ENCODE measurements at places on chromosomes 12 and 14.
A peak's percentile ranks its signal among the peaks of the same experiment; 100 is the strongest.

- DNase-seq: no peak
Observed at GRCh38 chr12:4540170-4540569, 1.5 kb downstream of the RAD51AP1 start.

DNA sequence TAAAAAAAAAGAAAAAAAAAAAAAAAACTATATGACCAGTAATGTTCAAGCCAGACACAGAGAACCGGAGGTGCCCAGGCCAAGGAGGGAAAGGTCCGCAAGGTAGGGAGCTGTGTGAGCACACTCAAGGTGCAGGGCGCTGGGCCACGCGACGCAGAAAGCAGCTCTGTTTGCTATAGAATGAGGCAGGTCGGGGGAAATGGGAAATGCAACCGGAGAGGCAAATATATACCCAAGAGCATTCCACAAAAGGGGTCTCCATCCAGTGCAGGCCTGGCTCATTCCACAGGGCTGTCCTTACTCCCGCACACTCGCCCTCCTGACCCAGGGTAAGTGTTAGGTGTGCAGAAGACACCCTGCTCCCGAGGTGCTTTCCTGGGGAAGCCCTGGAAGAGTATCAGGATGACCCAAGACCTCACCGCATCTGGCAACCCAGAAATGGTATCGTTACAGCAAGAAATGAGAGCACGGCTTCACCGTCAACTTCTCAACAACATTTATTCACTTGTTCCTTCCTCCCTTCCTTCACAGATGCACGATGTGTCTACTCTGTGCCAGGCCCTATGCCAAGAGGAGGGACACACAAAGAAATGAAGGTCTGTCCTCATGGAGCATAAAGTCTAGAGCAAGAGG is 86.4 kb downstream of the BCL11B start:
- DNase-seq: no peak

- no peak for DNase-seq
Observed at GRCh38 chr14:58096731-58097130, 55.3 kb downstream of the ARMH4 start.

- DNase-seq: no peak
Observed at GRCh38 chr12:69108037-69108436, 131.3 kb upstream of the CPSF6 start.

- no peak for DNase-seq
Observed at GRCh38 chr14:99333841-99334635, 62.0 kb upstream of the BCL11B start.

GRCh38 chr14:69818758-69819191 is 21.7 kb upstream of the SLC10A1 start:
- DNase-seq: peak; percentile 44

- DNase-seq: no peak
Observed at GRCh38 chr14:35262436-35262835, 29.7 kb upstream of the PSMA6 start.

GRCh38 chr12:50690925-50691324 is 73.0 kb upstream of the ATF1 start:
- no peak for DNase-seq

- DNase-seq: no peak
Observed at GRCh38 chr12:916240-916639, 33.3 kb downstream of the RAD52 start.

- DNase-seq: no peak
Observed at GRCh38 chr12:88122666-88123065, 19.2 kb downstream of the CEP290 start.

- no peak for DNase-seq
Observed at GRCh38 chr14:73879027-73879426, 7.6 kb upstream of the ZNF410 start.

DNA sequence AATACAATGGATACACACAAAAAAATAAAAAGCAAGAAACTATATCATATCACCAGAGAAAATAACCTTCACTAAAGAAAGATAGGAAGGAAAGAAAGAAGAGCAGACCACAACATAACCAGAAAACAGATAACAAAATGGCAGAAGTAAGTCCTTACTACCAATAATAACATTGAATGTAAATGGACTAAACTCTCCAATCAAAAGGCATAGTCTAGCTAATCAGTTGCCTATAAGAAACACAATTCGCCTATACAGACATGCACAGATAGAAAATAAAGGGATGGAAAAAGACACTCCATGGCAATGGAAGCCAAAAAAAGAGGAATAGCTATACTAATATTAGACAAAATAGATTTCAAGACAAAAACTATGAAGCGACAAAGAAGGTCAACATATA is 8.9 kb upstream of the TAS2R30 start:
- DNase-seq: no peak

DNA sequence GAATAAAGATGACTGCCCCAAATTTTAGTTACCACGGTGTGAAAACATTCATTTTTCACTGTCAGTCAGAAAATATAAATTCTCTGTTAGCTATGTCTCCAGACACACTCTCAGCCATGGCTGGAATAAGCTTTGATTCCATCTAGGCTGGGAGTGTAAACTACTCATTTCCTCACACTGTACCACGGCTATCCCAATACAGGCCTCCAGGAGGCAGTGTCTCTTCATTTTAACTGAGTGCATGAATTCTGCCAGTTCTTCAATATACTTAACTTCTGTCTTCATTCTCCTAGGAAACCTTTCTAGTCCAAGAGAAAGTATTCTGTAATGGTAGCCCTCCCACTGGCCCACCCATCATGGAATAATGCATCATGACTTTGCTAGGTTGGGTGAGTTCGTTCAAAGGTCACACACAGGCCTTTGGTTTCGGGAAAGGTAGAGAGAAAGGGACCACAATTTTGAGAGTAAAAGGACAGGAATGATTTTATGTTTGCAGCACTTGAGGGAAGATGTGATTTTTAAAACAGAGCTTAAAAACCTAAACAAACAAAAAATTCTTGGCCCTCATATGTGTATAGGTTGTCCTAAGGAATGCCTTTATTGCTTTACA is 381.1 kb downstream of the SEC23A start:
- DNase-seq: peak; percentile 34

- no peak for DNase-seq
Observed at GRCh38 chr12:86331457-86331856, 75.3 kb upstream of the MGAT4C start.

DNA sequence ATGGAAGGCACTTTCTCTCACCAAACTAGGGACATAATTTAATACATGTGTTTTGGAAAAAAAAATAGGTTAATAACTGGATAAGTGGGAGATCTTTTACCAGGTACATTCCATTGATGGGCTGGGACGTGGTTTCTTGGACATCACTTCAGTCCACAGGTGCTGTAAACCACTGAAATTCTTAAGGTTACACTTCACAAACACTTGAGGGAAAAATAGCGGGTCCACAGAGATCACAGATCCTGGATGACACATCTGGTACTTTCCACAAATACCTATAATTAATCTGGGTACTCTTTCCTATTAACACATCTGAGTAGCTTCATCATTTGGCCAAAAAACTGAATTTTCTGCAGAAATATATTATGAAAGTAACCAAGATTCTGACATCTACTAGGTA is 85.0 kb downstream of the POLR3B start:
- no peak for DNase-seq

DNA sequence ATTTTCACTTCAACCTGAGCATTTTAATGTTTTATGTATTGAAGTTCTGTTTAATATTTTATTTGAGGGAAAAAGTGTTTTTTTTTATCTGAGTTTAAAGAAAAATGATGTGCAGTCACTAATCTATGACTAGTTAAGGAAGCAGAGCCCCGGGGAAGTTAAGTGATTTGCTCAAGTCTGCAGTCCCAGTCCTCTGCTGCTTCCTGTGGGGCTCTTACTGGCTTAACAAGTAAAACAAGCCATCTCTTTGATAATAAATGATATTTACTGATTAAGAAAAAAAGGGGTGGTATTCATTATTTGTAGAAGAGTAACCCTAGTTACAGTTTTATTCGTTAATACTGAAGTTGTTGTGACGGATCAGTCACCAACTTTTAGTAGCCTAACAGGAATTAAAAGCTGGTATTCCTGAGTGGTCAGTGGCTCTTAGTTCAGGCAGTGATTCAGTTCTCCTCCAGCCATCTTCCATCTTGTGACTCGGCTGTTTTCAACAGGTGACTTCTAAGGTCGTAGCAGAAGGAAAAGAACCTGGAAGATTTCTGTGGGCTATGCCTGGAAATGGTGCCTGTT is 21.7 kb downstream of the BICDL1 start:
- no peak for DNase-seq

DNA sequence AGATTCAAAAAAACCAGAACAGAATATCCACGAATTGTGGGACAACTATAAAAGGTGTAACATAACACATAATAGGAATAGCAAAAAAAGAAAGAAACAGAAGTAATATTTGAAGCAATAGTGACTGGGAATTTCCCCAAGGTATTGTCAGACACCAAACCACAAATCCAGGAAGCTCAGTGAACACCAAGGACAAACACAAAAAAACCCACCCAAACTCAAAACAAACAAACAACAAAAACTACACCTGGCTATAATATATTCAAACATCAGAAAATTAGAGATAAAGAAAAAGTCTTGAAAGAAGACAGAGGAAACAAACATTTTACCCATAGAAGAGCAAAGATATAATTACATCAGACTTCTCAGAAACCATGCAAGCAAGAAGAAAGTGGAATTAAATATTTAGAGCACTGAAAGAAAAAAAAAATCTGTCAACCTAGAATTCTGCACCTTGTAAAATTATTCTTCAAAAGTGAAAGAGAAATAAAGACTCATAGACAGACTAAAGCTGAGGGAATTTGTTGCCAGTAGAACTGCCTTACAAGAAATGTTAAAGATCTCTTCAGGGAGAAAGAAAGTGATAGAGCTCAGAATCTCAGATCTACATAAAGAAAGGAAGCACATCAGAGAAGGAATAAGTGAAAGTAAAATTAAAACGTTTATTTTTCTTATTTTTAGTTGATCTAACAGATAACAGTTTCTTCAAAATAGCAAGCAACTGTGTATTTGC is 12.1 kb upstream of the HMGA2 start:
- no peak for DNase-seq

DNA sequence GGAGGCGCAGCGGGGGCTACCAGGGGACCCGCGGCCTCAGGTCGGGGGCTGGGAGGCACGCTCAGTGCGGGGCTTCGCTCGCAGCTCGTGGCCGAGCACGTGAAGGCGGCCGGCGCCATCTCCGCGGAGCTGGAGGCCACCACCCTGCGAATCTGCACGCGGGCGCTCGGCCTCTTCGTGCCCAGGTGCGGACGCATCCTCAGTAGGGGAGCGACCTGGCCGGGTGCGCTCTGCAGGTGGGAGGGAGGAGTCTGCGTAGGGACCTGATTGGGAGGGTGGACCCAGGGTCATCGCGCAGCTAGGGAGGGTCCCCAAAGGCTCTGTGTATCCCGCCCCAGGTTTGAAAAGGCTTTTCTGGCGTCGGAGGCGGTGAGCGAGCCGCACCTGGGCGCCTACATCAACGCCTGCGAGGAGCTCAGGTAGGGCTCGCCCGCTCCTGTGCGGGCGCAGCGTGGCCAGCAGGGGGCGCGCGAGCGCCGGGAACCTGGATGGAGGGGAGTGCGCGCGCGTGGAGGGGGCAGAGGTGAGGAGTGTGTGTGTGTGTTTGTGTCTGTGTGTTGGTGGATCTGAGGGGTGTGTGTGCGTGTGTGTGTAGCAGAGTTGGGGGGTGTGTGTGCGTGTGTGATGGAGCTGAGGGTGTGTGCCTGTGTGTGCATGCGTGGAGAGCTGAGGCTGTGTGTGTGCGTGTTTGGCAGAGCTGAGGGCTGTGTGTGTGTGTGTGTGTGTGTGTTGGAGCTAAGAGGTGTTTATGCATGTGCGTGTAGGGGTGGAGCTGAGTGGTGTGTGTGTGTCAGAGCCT is 10.3 kb downstream of the EXOC3L4 start:
- no peak for DNase-seq

- DNase-seq: no peak
Observed at GRCh38 chr14:90603336-90603735, 206.5 kb downstream of the CALM1 start.

GRCh38 chr12:85621041-85621440 is 215.2 kb downstream of the RASSF9 start:
- no peak for DNase-seq

- no peak for DNase-seq
Observed at GRCh38 chr12:9347328-9348127, 139.3 kb upstream of the PZP start.

DNA sequence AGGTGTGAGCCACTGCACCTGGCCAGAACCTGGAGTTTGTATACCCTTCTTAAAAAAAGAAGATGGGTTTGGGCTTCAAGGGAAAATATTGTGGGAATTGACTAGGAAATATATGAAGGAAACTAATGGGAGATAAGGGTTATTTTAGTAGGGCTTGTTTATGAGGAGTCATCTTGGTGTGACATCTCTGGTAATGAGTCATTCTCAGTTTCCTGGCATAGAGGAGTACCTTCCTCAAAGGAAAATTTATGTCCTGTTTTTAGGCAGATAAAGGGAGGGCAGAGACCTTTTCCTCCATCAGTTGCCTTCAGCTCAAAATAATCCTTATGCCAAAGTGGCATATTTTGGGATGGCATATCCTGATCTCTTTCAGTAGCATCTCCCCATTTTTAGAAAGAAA is 30.6 kb upstream of the NFKBIA start:
- DNase-seq: no peak

DNA sequence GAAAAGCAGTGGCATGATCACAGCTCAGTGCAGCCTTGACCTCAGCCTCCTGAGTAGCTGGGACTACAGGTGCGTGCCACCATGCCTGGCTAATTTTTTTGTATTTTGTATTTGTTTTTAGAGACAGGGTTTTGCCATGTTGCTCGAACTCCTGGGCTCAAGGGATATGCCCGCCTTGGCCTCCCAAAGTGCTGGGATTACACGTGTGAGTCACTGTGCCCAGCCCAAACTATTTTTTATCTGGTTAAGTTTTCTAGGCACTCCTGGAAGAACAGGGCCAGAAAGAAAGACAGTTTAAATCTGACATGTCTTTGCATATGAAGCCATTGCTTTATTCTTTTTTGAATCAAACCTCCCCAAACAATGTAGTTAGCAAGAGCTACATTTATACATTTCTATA is 27.5 kb upstream of the PTGR2 start:
- no peak for DNase-seq

DNA sequence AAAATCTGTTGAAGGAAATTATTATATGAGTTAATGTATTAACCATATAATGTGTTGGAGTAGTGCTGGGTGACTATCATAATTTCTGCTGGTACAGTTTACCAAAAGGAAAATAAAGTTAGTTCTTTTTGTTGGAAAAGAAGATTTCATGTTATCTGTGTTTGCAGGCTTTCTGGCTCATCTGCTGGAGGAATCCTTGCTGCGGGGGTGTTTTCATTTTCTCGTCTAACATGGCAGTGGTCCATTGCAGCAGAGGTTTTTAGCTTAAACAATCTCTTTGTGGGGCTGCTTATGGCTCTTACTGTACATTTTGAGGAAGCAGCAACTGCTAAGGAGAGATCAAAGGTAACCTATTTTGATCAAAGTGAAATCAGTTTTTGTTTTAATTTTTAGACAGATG is 24.1 kb downstream of the TMEM260 start:
- DNase-seq: no peak

DNA sequence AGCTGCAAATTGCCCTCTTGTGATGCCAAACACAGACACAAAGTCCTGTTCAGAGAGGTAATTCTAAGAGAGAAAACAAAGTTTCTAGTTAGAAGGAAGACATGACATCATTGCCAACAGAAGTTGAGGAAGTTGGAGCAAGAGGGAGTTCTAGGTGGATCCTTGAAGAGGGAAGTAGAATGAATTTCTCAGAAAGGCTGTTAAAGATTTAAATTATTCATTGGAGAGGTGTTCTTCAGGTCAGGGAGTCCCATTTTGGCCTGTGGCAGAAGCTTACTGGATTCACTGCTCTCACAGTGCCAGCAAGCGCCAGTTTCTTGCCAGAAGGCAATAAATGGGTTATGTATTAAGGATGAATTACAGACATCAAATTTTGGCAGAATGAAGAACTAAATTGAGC is 15.3 kb downstream of the TSFM start:
- DNase-seq: no peak

- no peak for DNase-seq
Observed at GRCh38 chr12:98885778-98886177, 240.7 kb downstream of the APAF1 start.

GRCh38 chr12:52608826-52609630 is 7.8 kb upstream of the KRT72 start:
- no peak for DNase-seq
